ENCODE measurements at places on chromosomes 5 and 9.
A peak's percentile ranks its signal among the peaks of the same experiment; 100 is the strongest.

GRCh38 chr5:10838038-10838437, 77.0 kb upstream of the DAP start:
- DNase-seq: no peak

DNA sequence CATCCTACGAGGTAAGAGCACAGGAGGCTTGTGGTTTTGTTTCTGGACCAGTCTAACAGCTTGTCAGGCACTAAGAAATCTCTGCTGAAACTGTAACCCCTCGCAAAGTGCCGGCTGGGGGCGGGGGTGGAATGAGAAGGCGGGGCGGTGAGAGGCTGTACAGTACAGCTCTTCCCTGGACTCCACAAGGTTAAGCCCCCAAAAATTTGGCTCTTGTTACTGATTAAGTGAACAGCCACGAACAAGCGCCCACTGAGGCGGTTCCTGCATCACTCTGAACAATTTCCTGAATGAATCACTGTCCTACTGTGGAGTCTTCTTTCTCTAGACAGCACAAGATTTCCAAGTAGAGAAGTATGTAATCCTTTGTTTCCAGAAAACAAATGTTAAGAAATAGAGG, 6.8 kb downstream of the FBP2 start:
- no peak for DNase-seq

DNA sequence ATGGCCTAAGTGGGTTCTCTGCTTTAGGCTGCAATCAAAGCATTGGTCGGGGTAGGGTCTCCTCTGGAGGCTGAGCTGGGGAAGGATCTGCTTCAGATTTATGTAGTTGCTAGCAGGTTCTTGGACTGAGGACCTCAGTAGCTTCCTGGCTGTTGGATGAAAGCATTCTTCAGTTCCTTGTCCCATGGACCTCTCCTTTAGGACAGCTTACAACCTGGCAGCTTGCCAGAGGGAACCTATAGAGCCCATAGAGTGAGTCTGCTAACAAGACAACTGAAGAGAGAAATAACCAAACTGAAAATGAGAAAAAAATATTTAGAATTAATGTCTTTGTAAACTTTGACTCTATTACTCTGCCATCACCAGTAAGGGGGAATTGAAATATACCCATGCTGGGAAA, 12.4 kb downstream of the MRPS30 start:
- peak; percentile 2 for DNase-seq

- peak; percentile 47 for DNase-seq
These were observed 20.3 kb downstream of the WHRN start for GRCh38 chr9:114484854-114485443.

DNA sequence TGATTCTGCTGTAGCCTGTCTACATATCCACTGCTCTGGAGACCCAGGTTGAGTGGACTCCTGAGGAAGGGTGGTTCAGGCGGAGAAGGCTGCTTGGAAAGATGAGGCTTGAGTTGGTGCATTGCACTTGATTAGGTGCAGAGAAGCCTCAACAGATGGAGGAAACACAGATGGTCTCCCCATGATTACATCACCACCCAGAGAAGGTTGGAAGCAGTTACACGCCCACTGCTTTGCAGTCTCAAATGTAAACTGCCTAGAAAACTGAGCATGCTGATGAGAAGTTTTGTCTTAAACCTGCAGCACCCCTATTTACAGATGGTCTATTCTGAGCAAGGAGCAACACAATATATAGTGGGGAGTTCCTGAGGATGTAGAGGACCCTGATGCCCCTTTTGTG, 266.6 kb downstream of the PIK3R1 start:
- no peak for DNase-seq

GRCh38 chr9:134474055-134474370, 147.8 kb downstream of the RXRA start:
- DNase-seq: no peak

GRCh38 chr9:117451311-117451710, 36.5 kb upstream of the ASTN2 start:
- no peak for DNase-seq

- DNase-seq: no peak
These were observed 199.7 kb downstream of the HSPA4 start for GRCh38 chr5:133251296-133252132.

GRCh38 chr9:120729791-120730241, 15.5 kb upstream of the MEGF9 start:
- DNase-seq: no peak

- no peak for DNase-seq
These were observed 1.3 kb downstream of the STOM start for GRCh38 chr9:121368745-121369144.

GRCh38 chr5:125375143-125375542, 628.7 kb upstream of the ZNF608 start:
- DNase-seq: no peak

DNA sequence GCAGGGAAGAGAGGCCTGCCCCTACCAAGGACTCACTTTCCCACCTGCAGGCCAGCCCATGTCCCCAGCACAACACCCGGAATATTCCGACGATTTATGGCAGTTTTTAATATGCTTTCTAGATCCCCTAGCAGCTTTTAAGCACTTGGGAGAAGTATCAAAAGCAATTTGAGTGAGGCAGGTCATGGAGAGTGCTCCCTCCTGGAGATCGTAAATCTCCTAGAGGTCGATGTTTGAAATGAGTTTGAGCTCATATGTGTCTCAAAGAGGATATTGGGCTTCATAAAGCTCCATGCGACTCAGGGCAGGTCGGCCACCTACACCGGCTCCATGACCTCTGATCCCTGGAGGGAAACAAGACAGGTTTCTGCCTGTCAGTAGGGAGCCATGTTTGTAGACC, 27.3 kb downstream of the CFAP90 start:
- no peak for DNase-seq

All from cardiac muscle cell (in vitro differentiated cells and primary cell).